KBM-7 (cell line): ENCODE measurements at places on chromosomes 12 and 14.

DNA sequence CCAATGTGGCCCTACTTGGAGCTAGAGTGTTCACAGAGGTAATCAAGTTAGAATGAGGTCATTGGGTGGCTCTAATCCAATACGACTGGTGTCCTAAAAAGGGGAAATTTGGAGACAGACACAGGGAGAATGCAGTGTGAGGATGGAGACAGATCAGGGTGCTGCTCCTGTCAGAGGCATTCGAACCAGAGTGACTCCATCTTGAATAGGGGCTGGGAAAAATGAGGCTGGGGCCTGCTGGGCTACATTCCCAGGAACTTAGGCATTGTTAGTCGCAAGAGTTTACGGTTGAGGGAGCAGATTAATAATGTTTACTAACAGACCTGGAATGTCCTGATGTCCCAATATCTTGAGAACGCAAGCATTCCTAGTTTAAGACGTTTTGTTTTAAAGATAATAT is 20.2 kb downstream of the TNFAIP2 start:
- DNase-seq, result no peak

DNA sequence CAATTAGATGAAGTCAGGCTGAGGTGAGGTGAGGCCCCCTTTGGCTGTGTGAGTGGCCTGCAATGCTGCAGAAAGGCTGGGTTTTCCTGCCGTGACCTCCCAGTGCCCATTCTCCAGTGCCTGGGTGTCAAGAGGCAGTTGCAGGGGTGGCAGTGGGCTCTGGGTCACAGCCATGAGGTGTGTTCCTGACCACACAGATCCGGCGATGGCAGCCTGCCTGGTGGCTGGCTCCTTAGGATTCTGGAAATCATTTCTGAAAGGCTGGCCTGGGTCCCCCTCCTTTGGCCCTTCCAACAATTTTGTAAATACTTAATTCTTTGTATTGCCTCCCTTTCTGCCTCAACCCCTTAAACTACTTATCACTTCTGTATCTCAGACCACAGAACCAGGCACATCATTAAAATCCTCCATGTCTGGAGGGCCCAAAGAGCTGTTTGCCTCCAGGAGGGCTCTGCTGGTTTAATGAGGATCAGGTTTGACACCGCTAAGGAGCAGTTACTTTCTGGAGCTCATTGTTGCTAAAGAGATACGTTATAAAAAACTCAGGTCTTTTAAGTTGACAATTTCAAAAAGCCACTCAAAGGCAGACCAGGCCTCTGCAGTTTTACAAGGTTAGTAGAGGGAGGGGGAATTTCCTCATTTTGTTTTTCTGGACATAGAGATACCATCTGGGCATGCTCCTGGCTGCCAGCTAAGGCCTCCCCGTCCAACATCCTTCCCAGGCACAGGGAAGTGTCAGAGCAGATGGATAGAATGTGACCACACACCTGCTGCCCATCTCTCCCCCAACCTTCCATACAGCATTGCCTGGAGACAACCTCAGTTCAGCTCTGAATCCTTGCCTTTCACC is 204.4 kb downstream of the FOXN3 start:
- peak; percentile 74 for DNase-seq

GRCh38 chr12:117125272-117125613 is 26.0 kb upstream of the TESC start:
- no peak for DNase-seq

- no peak for DNase-seq
These were observed 2.0 kb downstream of the RAN start for GRCh38 chr12:130873825-130874224.

DNA sequence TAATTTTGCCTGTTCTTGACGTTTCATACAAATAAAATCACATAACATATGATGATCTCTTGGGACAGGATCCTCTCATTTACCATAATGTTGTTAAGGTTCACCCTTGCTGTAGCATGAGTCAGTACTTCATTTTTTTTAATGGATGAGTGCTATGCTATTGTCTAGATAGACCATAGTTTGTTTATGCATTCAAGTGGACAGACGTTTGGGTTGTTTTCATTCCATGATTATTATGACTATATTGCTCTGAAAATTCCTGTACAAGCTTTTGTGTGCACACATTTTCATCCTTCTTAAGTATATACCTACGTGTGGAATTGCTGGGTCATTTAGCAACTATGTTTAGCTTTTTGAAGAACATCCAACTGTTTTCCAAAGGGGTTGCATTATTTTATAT is 325.6 kb upstream of the TMEM132C start:
- DNase-seq, result no peak

DNA sequence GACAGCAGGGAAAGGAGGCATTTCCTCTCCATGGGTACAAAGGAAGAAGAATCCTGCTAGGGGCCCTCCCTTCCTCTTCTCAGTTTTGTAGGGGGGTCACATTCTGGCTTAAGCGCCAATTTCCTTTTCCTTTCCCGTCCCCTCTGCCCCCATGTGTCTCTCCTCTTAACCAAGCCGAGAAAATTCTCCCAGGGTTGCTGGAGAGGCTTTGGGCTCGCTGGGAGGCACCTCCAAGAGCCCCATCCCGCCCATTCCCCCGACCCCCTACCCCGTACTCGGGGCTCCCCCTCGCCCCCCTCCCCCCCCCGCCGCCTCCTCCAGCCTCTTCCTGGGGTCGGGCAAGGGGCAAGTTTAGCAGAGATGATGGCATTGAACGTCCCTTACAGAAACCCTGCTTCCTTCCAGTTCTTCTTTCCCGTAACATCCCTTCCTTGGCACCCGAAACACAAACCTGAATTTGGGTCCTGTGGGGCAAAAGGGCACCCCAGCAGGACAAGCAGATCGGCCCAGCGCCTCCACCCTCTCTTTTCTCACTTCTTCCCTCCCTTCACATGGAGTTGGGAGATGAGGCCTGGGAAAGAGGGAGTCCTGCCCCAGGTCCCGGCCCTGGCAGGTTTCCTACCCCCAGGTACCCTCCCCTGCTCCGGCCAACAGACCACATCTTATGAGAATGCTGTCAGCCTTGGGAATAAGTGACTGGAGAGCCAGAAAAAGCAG is 13.7 kb downstream of the PLEKHG6 start:
- DNase-seq, result no peak
